ENCODE measurements at places on chromosomes 16 and 17.

DNA sequence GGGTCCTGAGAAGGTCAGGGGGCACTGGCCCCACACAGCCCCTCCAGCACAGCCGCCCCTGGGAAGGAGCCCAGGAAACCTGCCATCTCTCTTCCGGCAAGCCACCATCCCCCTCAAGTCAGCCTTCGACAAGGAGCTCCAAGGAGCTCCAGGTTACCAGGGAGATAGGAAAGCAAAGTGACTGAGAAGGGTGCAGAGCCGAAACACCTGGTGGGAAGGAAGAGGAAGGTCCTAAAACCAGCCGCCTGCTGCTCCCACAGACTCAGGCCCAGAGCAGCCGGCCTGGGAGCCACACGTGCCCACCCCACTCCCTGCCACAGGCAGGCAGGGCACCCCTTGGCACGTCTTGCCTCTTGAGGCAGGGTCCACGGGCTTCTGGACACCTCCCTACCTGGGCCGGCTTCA is 80.7 kb downstream of the TIMM22 start:
- DNase-seq: no peak

DNA sequence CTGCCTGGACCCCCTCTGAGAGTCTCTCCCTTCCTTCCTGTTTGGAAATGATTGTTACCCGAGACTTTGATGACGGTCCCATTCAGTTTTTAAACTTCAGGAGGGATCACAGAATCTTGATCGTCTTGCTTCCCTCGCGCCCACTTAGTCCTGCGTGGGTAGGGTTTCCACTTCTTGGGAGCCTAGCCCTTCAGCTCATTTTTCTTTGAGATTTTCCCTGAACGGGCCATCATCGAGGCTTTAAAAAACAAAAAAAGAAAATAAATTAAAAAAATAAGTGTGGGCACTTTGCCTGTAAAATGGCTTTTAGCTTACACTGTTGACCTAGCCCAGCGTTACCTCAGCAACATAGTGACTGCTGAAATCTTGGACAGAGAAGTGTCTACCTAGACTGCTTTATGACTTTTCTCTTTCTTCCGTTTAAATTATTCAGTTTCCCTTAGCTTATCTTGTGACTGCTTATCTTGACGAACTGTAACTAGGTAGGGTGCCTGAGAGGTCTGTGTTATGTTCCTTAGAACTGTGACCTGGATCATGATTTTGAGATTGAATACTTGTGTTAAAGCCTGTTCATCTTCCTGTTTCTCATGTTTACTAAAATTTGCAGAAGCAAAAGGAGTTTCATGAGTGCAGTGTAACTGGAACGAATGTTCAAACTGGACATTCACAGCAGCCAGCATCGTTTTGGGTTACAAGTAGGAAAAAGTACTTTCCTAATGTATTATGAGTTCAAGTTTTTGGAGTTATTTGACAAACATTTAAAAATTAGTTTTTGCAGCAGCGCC is 874 bp downstream of the WWP2 start:
- no peak for DNase-seq

DNA sequence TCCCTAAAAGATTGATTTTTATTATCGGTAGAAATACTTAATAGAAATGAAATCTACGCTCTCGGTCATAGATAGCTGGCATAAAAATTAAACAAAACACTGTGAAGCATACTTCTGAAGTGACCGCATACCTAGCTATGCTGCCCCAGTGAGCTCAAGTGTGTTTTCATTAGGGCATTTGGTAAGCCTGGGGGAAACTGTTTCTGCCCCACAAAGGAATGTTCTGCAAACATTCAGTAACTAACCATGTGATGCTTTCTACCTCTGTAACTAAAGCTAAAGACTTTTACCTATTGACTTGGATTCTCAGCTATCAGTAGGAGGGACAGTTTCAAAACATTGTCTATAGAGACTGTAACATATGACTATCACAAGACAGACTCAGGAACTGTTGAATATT is 93.5 kb upstream of the HSBP1 start:
- no peak for DNase-seq

GRCh38 chr17:74170924-74171323 is 32.6 kb upstream of the RPL38 start:
- DNase-seq: no peak

DNA sequence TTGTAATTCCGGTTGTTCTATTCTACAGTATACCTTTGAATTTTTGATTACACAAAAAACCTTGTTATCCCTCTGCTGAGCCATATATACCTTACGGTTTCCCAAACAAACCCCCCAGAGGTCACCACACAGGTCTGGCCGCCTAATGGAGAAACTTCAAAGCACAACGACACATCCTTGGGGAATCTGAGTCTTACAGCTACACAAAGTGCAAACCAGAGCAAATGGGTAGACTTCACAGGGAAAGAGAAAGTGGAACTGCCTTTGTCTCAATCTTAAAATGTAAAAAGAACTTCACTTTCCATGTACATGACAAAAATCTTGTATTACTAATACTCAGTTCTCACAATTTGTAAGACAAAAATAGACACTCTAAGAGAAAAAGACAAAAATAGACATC is 2.7 kb downstream of the FBXO31 start:
- DNase-seq: no peak

- no peak for DNase-seq
Measured at GRCh38 chr17:62657690-62658089, 30.2 kb downstream of the MRC2 start.

DNA sequence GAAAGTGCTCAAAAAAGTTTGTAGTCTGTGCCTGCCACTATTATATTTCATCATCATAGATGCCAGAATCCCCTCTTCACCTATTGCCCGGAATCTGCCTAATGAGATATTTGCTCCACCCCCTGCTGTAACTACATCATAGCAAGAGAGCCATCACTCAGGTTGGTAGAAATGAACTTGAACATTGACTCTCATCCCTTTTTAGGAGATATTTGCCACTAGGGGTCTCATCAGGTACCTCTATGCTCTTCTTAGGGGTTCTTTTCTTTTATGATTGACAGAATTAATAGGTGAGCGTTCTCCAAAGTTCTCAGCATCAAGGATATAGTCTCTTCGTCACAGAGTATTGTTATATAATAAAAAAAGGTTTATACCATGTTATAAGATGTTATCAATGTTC is 20.0 kb downstream of the ANKS4B start:
- no peak for DNase-seq

DNA sequence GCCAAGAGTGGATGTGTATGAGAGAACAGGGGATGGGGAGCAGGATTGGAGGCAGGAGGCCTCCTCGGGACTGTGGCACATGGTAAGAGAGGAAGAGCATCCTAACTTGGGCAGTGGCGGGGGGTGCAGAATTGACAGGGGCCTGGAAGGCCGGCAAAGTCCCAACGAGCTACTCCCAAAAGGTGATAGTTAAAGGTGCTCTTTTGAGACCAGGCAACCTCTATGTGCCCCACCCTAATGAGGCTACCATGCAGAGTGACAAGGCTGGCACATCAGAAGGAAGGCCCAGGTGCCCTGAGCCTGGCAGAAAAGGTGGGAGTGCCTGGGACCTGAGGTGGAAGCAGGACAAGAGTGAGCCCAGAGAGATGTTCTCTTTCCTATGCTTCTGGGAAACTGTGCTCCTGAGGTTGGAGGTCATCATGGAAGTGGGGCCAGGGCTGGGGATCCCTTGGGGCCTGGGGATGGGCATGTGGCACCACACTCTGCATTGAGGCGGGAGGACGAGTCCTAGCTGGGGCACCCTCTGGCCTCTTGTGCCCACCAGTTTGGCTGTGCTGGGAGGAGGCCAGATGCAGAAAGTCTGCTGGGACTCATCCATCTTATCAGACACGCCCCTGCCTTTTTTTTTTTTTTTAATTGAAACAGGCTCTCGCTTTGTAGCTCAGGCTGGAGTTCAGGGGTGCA is 5.9 kb downstream of the RAB11FIP4 start:
- DNase-seq: no peak
